Astrocyte (in vitro differentiated cells and primary cell): ENCODE measurements at places on chromosomes 2 and 18. TPM values are rescaled to one million over a fixed set of nuclear protein-coding genes. Genes with fewer than 3 reads are reported as not detected.

Gene CXCR4
- 2.8 and 4.1 TPM in 2 replicates for total RNA-seq

Gene LRRTM1
- not detected in 2 replicates for total RNA-seq

Gene RNF125
- 1.8 and 1.9 TPM in 2 replicates for total RNA-seq

GRCh38 chr2:47303341-47304148 lies 99.4 kb upstream of the MSH2 start:
- DNase-seq = no peak

DNA sequence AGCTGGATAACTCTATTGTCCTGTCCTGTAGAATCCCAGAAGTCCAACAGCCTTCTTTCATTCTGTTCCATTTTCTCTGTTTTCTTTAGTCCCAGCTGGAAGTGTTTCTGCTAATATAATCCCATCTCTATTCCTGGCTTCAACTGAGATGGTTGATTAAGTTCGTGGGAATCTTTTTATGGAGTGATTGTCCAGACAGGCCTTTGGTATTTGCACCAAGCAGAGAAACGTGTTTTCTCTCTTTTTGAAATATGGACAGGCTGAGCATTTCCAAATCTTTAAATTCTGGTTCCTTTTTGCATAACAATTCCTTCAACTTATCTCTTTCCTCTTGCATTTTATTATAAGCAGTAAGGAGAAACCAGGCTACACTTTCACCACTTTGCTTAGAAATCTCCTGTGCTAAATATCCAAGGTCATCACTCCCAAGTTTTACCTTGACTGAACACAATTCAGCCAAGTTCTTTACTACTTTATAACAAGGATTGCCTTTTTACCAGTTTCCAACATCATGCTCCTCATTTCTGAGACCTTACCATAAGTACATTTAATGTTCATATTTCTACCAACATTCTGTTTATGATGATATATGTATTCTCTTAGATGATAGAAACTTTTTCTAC lies 108.8 kb downstream of the ZFP36L2 start:
- DNase-seq = no peak

DNA sequence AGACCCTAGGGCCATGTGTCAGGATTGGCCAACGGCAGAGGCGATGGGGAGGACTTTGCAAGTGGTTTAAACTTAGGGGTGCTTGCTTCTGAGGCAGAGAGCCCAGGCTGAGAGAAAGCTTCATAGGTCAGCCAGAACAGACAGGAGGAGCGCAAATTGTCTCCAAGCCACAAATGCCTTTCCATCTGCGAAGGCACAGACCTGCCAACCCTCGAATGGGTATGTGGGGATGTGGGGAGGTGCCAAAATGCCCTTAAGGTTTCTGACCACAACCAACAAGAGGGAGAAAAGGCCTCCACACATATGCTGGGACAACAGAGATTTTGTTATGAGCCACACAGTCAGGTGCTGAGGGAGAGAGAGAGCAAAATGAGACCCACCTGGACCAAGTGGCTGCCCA lies 283.6 kb downstream of the CYP26B1 start:
- no peak for DNase-seq

Gene CPLX4
- not detected in 2 replicates for total RNA-seq

DNA sequence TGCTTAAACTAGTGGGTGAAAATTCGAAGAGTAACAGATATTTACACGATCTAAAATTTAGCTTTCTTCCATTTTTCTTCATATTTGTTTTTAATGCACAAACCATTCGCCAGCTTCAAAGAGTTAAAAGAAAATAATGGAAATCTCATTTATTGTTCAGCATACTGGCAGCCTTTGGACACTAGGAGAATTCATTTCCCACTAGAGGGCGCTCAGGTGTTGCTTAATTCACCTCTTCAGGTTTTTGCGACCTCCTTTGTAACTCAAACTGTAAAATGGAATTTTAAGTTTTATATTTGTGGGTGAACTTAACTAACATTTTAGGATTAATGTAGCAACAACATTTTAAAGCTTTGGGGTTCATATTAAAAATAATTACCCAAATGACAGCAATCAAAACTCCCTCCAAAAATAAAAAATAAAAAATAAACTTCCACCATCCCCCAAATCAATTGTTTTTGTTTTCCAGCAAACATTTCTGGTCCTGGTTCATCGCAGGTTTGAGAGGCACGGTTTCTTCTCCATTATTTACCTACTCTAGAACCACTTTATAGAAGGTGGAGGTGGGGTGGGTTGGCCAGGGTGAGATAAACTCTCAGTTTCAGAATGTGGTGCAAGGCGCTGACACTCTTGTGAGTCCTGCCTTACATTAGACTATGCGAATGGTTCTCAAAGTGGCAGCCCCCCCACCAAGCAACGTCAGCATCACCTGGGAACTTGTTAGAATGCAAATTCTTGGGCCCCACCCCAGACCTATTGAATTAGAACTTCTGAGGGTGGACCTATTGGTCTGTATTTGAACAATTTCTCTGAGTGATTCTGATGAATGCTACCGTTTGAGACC lies 24.7 kb upstream of the PNPT1 start:
- peak; percentile 40 for DNase-seq

DNA sequence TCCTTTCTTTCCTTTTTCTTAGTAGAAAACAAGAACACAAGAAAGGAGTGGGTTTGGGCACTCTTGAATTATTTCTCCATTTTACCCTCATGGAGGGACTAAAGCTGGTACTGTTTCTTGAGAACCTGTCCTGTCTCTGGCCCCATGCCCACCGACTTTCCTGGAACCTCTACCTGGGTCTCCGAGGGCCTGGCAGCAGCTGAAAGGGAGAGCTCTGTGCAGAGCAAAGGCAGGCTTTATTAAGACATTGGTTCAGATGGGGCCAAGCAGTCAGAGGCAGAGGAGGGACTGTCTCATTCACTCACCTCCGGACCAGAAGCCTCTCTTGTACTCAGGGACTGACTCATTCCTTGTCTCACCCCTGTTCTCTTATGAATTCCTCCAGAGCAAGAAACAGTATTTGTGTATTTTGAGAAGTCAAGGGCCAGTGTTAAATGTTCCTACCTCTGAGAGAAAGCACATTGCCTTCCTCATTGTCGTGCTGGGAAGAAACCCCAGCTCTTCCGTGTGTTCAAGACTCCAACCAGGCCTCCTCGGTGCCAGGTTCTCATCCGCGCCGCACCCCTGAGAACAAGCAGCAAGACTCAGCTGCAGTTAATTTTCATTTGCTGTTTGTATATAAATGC lies 201.9 kb upstream of the NT5C1B start:
- DNase-seq = peak; percentile 61

GRCh38 chr2:211867845-211868451 lies 670.7 kb downstream of the ERBB4 start:
- peak; percentile 43 for DNase-seq

GRCh38 chr18:3526421-3527354 lies 76.7 kb downstream of the TGIF1 start:
- DNase-seq = peak; percentile 85

GRCh38 chr2:60064687-60065389 lies 488.6 kb downstream of the BCL11A start:
- DNase-seq = no peak

- no peak for DNase-seq
Observed at GRCh38 chr18:66931010-66931409, 327.1 kb upstream of the CDH19 start.

DNA sequence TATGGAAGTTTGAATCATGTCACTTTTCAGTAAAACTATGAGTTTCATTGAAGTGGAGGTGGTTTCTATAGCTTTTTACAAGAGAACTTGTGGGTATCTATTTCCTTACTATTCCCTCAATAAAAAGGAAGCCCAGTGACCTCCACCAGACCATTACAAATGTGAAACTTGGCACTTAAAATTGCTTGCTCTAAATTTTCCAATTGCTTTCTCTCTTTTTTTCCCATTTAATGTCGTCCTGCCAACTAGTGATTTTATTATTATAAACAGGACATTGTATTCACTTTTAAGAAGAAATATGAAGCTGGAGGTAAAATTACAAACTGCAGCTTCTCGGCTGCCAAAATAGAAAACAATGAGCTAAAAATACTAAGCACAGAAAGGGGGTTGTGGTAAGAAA lies 208.2 kb upstream of the ALPP start:
- DNase-seq = no peak

Gene CERKL
- total RNA-seq = 0.16 TPM in 1 of 2 replicates, not detected in the other

Gene GAREM2
- 2.2 and 4.2 TPM in 2 replicates for total RNA-seq

- DNase-seq = no peak
Observed at GRCh38 chr2:23503682-23504081, 118.7 kb downstream of the KLHL29 start.

- DNase-seq = no peak
Observed at GRCh38 chr18:39149211-39149806, 1583.7 kb upstream of the CELF4 start.

- DNase-seq = no peak
Observed at GRCh38 chr2:7572450-7572849, 655.2 kb downstream of the RNF144A start.

DNA sequence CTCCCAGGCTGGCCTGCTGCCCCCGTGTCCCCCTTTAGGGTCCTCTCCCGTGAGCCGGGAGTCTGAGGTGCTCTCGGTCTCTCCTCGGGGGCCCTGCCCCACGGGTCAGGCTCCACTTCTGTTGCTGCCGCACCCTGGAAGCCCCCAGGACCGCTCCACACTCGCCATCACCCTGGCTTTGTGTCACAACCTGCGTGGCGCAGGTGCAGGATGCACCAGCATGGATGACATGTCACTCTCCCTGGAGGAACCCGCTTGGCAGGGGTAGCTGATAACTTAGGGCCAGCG lies 10.8 kb upstream of the ARHGEF4 start:
- no peak for DNase-seq

DNA sequence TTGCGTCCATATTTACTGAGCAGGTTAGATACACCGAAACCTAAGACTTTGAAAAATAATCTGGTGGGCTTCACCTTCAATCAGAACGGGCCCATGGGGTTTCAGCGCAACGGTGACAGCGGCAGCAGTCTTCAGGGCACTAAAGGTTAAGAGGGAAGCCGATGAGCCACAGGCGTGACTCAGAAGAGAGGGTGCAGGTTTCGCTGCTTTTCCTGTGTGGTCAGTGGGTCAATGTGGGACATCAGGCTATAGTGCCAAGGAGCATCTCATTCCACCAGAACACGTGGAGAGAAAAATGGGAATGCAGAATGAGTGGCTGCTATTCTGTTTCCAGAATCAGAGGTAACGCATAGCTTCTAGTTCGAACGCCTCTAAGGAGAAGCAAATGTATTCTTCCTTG lies 8.9 kb downstream of the PTGR3 start:
- no peak for DNase-seq

DNA sequence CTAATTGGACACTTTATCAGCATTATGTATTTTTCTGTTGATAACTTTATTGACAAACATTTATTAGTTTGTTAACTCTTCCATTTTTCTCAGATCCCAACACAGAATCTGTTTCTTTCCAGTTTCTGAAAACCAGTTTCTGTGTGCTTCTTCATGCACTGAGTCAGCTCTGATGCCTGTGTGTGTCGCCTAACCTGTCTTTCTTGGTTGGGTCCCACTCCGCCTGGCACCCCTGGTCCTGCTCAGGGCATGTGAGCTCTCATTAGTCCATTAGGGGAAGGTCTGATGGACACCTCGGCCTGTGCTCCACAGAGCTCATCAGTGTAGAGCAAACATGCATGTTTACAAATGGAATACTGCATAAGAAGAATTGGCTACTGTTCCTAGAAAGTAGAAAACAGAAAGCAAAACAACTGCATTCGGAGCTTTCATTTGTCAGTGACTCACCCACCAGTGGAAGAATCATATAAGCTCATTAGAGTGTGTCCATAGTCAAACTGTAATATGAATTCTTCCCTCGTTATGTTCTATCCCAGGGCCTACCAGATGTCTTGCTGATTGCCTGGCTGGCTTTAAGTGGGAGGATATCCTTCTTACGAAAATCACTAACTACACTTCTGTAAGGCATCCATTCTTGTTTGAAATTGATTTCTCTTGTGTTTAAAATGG lies 137.7 kb downstream of the SNTG2 start:
- no peak for DNase-seq

DNA sequence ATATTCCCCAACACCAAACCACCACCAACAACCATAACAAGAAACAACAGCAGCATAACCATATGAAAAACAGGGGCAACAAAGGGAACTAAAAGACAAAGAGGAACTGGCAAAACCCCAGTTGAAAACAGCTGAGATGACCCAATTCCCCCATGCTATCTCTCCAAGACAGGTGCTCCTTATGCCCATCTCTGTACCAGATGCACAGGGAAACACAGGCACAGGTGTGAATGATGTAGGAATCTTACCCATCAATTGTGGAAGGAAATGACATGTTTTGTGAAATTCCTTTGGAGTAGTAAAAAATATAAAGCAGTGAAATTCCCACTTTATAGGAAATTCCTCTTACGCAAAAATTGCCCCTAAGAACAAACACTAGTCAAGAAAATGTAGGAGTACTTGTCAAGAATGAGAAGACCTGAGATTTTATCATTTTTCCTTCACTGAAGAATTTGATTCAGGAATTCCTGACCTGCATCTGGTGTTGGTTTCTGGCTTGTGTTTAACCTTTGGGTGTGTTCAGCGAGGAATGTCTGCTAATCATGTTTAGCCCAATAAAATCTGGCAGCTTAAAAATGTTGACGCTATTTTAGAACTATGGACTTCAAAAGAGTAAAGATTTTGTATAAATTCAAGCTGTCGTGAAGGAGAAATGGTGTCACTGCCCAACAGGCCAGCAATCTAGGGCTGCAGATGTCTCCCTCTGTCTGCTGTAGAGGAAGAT lies 67.7 kb upstream of the ARHGAP28 start:
- no peak for DNase-seq

DNA sequence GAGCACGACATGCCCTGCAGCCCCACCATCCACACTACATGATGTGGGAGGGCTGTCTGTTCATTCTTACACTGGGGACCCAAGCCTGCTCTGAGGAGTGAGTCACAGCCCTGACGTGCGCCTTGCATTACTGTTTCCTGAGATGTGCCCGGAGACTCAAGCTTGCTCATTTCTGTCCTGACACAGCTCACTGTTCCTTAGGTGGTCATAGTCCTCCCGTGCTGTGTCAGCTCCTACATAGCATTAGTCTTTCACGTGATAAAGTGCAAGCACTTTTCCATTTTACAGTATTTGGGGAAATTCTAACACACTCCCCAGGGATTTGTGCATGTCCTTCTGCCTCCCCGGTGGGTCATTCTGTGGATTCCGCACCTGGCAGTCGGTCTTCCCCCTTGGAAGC lies 46.2 kb upstream of the TRIM43B start:
- peak; percentile 86 for DNase-seq

GRCh38 chr2:206556357-206556949 lies 85.8 kb upstream of the FAM237A start:
- peak; percentile 37 for DNase-seq

DNA sequence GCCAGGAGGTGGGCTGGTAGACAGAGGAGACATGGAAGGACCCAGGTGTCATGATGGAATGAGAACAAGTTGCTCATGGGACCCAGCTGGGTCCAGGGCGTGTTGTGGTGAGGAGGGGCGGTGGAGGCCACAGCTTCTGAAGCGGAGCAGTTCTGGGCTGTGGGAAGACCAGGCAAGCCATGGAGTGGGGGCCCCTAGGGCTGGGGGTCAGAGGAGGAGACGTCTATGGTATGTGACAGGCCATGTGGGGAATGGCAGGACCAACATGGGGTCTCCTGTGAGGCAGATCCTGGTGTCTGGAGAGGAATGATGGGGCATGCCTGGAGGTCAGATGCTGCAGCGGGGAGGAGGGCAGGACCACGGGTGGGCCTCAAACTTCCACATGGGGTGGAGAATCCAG lies 16.9 kb downstream of the MYO7B start:
- DNase-seq = no peak
